NCI-H748 treated with DMSO at 0.1 percent for 48 hours (cell line): ENCODE measurements at places on chromosomes 13 and 19.
A peak's percentile ranks its signal among the peaks of the same experiment; 100 is the strongest.

DNA sequence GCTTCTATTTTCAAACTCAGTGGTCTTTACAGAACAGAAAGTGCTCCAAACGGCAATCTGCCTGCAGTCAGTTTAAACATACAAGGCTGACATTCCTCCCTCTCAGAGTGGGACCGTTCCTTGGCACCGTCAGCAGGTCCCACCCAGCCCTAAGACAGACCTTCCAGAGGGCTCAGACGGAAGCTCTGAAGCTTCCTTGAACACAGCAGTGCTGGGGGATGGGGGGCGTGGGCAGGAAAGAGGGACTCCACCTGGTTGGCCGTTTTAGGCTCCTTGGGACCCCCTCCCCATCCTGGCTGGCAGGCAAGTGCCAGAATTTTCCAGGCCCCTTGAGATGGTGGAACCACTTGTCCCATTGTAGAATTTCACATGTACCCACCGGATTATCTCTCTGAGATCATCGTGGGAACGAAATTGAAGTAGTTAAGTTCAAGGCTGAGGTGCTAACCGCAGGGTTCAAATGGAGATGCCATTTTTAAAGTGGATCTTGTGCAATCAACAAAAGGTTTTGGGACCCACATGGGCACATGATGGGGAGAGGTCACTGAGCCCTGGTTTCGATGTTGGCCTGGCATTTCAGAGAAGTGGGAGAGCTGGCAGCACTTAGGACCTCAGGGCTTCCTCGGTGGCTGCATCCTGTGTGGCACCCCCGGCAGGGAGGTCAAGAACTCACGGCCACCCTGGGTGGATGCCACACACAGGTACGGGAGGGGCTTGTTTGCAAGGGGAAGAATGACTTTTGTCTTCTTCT, 46.2 kb downstream of the KLF2 start:
- DNase-seq, result no peak

GRCh38 chr19:38362076-38362945, 12.1 kb upstream of the PSMD8 start:
- peak; percentile 86 for DNase-seq

DNA sequence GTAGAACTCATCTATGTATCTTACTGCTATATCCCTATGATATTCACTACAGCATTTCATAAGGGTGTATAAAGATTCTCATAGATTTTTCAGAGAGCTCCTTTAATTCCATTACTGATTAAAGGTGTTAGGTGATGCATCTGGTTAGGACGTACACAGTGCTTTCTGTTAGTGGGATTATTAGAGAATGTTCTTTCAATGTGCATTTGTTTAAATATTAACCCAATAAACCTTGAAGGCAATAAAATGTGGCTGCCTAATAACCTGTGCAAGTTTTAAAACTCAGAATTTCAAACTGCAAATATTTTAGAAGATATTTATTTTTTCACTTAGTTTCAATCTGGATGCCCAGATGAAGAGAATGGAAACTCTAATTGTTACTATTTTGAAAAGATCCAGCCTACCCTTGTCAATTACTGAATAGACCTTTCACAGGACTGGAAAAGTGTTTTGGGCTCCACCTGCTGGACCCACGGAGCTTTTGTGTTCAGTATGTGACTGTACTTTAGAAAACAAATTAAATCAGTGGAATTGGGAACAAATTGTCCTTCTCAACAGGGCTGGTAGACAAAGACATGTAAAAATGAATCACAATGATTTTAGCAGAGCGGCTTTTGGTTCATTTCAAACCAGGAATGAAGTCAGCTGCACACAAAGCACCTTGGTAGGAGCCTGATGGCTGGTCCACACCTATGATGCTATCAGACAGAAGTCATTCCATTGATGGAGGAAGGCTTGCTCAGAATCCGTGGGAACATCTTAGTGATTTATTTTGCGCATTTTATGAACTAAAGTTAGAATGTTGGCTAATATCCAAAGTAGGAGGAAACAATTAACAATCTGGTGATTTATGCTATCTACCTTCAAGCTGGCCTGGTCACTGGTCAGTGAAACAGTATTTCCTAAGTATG, 89.4 kb upstream of the RAP2A start:
- DNase-seq, result peak; percentile 35

- DNase-seq, result no peak
These were observed 7.9 kb upstream of the NEK5 start for GRCh38 chr13:52136763-52137162.

GRCh38 chr19:54416695-54417491, 1.6 kb downstream of the TTYH1 start:
- no peak for DNase-seq

GRCh38 chr13:66218583-66218982, 1011.6 kb downstream of the PCDH9 start:
- DNase-seq, result no peak

GRCh38 chr19:49952479-49952836, 8.5 kb downstream of the SIGLEC11 start:
- DNase-seq, result no peak
